ENCODE measurements at places on chromosomes 4 and X.

GRCh38 chrX:55451990-55452832 is at the start of gene MAGEH1:
TSS of gene MAGEH1 (plus strand) at chrX:55452127. CDS start at chrX:55452375, 248 bp downstream.
- peak; percentile 72 for DNase-seq

GRCh38 chr4:147732518-147733235 is 789 bp downstream of the ARHGAP10 start:
- peak; percentile 53 for DNase-seq

- peak; percentile 19 for DNase-seq
Observed at GRCh38 chr4:64784125-64784524, 374.9 kb upstream of the TECRL start.

GRCh38 chr4:5619913-5620625 is 88.3 kb downstream of the EVC2 start:
- no peak for DNase-seq

- DNase-seq: peak; percentile 41
Observed at GRCh38 chr4:15182600-15183220, 180.4 kb downstream of the CPEB2 start.

- DNase-seq: no peak
Observed at GRCh38 chr4:112289407-112290253, 3.9 kb upstream of the TIFA start.

DNA sequence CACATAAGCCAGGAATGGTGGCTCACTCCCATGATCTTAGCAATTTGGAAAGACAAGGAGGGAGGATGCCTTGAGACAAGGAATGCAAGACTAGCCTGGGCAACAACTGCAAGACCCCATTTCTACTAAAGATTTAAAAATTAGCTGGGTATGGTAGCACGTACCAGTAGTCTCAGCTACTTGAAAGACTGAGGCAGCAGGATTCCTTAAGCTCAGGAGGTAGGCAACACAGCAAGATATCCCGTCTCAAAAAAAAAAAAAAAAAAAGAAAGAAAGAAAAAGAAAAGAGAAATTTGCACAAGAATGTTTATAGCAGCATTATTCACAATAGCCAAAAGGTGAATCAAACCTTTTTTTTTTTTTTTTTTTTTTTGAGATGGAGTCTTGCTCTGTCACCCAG is 29.7 kb downstream of the PDS5A start:
- no peak for DNase-seq

- no peak for DNase-seq
Observed at GRCh38 chr4:84058201-84058600, 440.9 kb downstream of the NKX6-1 start.

DNA sequence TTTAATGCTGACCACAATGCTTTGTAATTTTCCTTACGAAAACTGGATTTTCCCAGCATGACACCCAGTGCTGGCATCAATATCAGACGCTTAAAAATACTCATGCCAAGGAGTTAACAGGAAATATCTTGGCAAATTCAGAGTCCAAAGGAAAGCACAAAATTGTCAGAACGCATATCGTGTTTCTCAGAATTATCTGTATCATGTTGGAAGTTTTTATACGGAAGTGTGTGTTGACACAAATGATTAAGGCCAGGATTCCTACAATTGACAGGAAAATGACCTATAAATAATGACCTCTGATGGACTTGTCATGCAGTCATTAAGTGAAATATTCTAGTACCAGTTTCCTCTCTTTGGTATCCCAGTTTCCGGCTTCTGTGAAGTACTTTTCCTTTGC is 132.1 kb upstream of the TLL1 start:
- DNase-seq: no peak

- no peak for DNase-seq
Observed at GRCh38 chr4:153566631-153567150, 100.5 kb downstream of the TMEM131L start.

DNA sequence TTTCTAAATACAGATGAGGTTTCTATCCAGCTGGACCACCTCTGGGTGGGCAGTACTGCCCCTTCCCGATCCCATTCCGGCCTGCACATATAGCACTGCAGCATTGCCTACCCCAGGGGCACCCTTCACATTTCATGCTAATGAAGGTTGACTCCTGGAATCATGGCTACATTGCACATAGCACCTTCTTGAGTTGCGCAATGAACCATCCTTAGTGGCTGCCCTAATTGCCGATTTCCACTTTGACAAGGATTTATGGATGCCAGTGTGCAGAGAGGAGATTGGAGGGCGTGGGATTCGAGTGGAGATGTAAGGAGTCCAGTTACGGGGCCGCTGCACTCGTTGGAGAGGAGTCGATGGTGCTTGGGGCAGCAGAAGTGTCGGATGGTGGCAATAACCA is 229.0 kb downstream of the FRMPD4 start:
- DNase-seq: no peak

- DNase-seq: peak; percentile 22
Observed at GRCh38 chr4:103429283-103429682, 231.1 kb upstream of the CENPE start.

DNA sequence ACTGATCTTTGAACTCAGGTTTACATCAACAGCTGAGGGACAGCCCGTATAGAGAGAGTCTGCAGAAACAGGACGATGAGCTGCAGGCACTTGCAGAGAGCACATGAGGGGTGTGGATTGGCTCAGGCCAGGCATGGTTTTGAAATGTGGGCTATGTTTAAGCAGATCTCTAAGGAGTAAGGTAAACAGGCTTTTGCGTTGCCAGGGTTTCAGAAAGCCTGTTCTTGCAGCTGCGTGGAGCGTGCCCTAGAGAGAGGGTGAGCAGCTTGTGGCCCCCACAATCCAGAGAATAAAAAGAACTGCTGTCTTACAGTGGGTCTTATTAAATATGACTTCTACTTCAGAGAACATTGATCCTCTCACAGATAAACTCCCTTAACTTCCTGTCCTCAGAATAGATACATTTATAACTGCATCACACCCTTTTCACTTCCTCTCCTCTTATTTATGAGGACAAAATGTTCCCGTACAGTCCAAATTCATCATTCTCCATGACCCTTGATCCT is 64.1 kb downstream of the TMA16 start:
- DNase-seq: no peak

DNA sequence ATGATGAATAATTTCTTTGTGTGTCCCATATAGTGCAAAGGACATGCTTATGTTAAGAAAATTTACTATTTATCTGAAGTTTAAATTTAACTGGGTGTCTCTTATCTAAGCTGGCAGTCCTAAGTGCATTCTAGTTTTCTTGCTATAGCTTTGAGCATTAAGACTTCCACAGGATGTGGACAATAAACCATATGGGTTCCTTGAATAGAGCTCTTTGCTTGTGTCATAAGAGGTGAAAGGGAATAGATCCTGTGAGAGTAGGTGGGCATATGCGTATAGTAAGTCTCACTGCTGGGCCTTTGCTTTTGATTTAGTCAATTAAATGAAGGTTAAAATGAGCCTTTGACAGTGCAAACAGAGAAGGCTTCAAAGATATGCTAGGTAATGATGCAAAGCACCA is 223.4 kb upstream of the GYPA start:
- DNase-seq: no peak

GRCh38 chrX:47390780-47391179 is 20.4 kb downstream of the ZNF157 start:
- no peak for DNase-seq

- DNase-seq: no peak
Observed at GRCh38 chrX:18833071-18833731, 125.8 kb downstream of the PPEF1 start.

DNA sequence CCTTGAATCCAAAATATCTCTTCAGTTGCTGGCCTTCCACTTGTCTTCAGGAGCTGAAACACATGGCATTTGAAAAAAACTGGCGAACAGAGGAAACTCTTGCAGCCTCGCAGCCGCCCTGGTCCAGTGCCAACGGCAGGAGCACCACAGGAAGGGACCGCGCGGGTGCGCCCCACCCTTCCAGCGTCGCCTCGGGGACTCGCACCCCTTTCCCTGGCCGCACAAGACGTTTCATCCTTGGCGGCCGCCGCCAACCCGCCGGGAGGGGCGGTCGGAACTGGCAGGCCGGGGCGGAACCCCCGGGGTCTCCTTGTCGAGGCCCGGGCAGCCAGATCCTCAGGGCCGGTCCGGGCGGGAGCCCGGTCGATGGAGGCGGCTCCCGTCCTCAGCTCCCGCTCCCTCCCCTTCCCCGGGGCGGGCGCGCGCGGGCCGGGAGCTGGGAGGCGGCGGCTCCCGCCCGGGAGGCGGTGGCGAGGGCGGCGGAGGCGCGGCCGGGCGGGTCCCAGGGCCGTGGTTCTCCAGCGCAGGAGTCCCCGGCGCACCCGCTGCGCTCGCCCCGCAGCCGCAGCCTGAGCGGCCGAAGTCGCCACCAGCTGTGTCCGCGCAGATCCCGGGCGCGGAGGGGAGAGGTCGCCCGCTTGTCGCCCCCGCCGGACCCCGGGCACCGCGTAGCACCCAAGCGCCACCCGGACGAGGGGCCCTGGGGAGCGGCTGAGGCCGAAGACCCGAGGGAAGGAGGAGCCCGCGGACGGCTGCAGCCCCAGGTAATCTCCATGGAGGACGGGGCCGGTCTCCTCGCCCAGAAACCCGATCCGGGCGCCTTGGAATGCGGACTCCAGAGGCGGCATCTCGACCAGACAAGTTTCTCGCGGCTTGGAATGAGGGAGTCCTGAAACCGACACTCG is 886 bp upstream of the NDST3 start:
- peak; percentile 62 for DNase-seq

DNA sequence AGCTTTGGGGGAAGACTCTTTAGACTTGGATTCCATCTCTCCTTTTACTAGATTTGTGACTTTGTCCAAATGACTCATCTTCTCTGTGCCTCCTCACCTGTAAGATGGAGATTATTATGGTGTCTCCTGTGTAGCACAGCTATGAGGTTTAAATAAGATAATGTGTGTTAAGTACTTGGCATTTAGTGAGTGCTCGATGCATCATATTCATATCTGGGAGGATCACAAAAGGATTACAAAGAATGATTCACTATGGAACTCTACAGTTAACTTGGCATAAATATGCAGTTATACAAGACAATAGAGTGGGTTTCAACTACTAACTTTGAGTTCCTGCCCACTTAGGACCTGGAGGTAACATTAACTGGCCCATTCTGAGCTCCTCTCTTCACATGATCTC is 2.3 kb downstream of the GBA3 start:
- no peak for DNase-seq

DNA sequence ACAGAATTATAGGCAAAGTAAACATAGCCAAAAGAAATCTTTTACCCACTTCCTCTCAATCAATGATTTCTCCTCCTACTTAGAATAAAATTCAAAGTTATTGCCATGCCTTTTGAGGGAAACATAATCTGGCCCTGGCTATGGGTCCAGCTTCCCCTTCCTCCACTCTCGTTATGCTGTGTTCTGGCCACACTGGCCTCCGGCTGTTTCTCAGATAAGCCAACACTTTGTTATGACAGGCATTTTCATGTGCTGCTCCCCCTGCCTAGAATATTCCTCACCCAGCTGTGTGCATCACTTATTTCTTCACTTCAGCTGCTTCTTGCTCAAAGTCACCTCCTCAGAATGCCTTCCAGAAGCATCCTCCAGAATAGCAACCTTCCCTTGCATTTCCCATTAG is 386.6 kb upstream of the AADAT start:
- DNase-seq: peak; percentile 15

GRCh38 chr4:119082661-119083060 is 53.0 kb upstream of the MYOZ2 start:
- no peak for DNase-seq

DNA sequence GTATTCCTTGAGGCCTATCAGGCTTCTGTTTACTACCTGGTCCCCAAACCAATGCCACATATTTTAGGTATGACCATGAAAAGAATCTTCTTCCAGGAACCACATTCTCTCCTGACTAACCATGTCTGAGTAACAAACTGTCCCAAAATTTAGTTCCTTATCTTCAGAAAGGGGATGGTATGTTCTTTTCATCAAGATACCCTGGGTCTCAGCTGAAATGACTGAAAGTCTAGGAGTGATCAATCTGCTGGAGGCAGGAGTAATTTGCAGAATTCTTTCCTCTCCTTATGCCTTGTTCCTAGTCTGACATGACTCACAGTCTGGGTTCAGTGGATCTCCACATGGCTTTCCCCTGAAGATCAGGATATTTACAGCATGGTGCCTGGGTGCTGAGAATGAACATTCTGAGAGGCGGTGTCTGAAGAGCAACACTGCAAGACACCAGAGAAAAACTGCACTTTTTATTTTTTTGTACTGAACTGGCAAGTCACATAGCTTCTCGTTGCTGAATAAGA is 665.5 kb downstream of the TLL1 start:
- DNase-seq: peak; percentile 17

- DNase-seq: no peak
Observed at GRCh38 chrX:38363046-38363445, 10.6 kb downstream of the OTC start.

- DNase-seq: no peak
Observed at GRCh38 chrX:47456080-47456479, 26.9 kb downstream of the ZNF41 start.

GRCh38 chrX:74324131-74324530 is 20.2 kb downstream of the ZCCHC13 start:
- DNase-seq: no peak

- DNase-seq: peak; percentile 77
Observed at GRCh38 chr4:140186651-140187315, 32.8 kb upstream of the MAML3 start.

GRCh38 chrX:56788717-56789122 is 59.7 kb downstream of the NBDY start:
- DNase-seq: no peak

GRCh38 chr4:22881411-22881810 is 188.7 kb downstream of the GBA3 start:
- DNase-seq: no peak

DNA sequence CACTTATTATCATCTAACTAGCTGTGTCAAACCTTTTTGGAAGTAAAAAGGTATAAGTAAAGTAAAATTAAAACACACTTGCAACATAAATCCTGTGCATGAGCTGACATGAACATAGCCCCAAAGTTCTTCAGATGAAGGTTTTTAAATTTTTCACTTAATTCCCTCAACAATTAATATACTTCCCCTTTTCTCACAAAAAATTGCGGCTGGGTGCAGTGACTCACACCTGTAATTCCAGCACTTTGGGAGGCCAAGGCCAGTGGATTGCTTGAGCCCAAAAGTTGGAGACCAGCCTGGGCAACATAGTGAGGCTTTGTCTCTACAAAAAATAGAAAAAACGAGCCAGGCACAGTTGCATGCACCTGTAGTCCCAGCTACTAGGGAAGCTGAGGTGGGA is 16.8 kb downstream of the RASGEF1B start:
- no peak for DNase-seq

DNA sequence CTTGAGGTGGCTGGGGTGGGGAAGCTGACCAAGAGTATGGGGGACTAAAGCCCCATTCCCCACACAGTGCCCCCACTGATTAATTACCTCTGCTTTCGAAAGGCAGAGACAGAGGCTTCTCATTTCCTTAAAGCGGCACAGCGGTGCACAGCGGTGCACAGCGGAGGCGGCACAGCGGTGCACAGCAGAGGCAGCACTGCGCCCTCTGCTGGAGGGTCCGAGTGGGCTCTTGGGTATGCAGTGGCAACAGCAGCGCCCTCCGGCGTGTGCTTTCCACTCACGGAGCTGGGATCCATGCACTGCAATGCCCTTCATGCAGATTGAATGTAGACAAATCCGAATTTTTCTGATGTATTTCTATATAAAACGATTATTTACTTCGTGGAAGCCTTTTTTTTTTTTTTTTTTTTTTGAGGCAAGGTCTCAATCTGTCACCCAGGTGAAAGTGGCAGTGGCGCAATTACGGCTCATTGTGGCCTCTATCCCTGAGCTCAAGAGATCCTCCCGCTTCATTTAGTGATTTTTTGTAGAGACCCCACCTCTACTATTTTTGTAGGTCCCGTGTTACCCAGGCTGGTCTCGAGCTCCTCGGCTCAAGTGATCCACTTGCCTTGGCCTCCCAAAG is 19.7 kb upstream of the PRPS2 start:
- peak; percentile 25 for DNase-seq

All from ELR (cell line).